ENCODE measurements at places on chromosomes 7 and 10.

- DNase-seq = no peak
These were observed 18.8 kb downstream of the BMPR1A start for GRCh38 chr10:86775056-86775869.

DNA sequence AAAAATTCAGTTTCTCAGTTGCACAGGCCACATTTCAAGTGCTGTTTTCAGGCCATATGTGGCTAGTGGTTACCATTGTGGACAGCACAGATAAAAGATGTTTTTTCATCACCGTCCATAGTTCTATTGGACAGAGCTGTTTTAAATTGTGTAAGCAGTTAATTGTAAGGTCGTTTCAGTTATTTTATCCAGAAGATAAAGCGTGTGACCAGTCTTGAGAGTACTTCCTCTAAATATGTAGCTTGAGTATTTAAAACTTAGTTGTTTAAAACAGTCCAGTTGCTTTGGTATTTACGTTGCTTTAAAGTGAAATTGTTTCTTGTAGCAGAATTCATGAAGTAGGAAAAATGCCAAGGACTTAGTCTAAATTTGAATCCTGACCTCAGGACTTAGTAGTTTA is 66.9 kb downstream of the ZNRF2 start:
- DNase-seq = no peak

DNA sequence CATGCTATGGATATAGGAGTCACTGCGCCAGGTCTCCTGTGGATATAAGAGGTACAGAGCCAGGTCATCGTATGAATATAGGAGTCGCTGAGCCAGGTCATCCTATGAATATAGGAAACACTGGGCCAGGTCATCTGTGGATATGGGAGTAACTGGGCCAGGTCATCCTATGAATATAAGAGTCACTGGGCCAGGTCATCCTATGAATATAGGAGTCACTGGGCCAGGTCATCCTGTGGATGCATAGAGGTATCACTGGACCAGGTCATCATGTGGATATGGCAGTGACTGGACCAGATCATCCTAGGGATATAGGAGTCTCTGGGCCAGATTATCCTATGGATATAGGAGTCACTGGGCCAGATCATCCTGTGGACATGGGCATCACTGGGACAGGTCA is 181.7 kb downstream of the DNAH11 start:
- DNase-seq = no peak

DNA sequence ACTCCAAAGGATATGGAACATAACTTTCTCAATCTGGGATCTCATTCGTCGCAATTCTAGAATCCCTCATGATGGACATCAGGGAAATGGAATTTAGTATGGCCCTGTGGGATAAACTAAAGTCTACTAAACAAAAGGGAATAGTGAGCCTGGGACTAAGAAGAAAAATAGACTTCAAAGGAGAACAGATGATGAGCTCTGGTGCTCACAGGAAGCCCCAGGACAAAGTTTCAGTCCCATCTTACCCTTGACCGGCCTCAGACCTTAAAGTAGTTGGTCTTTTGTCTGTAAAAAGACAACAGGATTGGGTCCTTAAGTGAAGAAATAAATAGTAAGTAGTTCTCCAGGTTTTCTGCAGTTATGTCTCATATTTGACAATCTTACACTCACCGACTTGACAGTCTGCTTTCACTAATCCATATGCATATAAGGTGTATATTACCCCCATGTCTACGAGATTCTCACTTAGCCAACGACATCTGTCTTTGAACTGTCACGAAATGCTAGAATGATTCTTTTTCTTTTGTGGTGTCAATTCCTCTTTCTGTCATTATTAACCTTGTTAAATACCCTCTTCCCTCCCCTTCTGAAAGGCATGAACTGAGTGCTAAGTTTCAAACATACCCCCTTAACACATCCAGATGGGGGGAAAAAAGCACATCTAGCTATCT is 10.9 kb upstream of the IKZF1 start:
- no peak for DNase-seq

- DNase-seq = no peak
These were observed 189.2 kb upstream of the COL1A2 start for GRCh38 chr7:94205529-94205928.
